ENCODE measurements at places on chromosomes 13 and 19.

DNA sequence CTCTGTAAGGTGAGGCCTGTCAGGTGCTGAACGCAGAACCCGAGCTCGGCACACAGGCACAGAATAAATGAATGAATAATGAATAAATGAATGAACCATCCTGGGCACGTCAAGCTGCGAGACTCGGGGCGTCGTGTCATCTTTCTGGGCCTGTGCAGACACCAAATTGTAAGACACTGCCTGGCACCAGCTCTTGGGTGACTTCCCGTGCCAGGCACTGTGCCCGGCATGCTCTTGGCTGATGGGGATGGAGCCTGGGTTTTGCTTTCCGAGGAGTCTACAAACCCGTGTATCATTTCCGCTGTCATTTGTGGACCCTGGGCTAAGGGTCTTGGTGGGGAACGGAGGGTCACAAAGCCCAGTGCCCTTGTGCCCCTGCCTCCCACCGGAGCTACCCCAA lies 43.9 kb downstream of the CELF5 start:
- DNase-seq, result peak; percentile 32

GRCh38 chr13:21324803-21325202 lies 134.3 kb downstream of the ZDHHC20 start:
- no peak for DNase-seq

GRCh38 chr19:33286899-33287298 lies 15.4 kb downstream of the CEBPA start:
- no peak for DNase-seq

- no peak for DNase-seq
Observed at GRCh38 chr13:110306340-110306959, 507 bp downstream of the COL4A1 start.

GRCh38 chr13:80727321-80727975 lies 386.5 kb upstream of the SPRY2 start:
- no peak for DNase-seq

DNA sequence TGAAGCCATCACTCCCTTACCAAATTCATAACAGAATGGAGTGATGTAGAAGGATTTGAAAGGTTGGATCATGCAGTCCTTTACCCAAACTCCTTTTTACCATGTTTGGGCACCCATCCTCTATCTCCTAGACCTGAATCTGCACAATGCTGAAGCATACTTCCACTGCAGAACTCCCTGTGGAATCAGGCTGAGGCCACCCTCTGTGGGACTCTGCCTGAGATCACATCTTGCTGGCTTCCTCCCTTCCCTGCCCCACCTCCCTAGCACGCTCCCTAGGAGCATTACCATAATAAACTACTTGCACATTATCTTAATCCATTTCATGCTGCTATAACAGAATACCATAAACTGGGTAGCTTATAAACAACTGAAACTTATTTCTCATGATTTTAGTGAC lies 68.4 kb upstream of the VSTM2B start:
- DNase-seq, result no peak

DNA sequence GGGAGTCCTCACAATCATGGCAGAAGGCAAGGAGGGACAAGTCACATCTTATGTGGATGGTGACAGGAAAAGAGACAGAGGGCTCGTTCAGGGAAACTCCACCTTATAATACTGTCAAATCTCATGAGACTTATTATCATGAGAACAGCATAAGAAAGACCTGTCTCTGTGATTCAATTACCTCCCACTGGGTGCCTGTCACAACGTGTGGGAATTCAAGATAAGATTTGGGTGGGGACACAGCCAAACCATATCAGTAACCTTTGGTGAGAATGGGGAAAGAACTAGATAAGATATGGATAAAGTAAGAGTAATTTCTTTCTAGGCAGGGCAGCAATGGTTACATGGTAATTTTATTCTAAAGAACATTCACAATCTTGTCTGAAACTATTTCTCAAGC lies 344.9 kb upstream of the KLF12 start:
- DNase-seq, result no peak

- DNase-seq, result peak; percentile 90
Observed at GRCh38 chr19:53196777-53197396, 3.7 kb upstream of the ZNF665 start.

- DNase-seq, result no peak
Observed at GRCh38 chr13:42706286-42706685, 75.1 kb upstream of the FAM216B start.

GRCh38 chr19:16703677-16704076 lies 16.0 kb upstream of the NWD1 start:
- no peak for DNase-seq

DNA sequence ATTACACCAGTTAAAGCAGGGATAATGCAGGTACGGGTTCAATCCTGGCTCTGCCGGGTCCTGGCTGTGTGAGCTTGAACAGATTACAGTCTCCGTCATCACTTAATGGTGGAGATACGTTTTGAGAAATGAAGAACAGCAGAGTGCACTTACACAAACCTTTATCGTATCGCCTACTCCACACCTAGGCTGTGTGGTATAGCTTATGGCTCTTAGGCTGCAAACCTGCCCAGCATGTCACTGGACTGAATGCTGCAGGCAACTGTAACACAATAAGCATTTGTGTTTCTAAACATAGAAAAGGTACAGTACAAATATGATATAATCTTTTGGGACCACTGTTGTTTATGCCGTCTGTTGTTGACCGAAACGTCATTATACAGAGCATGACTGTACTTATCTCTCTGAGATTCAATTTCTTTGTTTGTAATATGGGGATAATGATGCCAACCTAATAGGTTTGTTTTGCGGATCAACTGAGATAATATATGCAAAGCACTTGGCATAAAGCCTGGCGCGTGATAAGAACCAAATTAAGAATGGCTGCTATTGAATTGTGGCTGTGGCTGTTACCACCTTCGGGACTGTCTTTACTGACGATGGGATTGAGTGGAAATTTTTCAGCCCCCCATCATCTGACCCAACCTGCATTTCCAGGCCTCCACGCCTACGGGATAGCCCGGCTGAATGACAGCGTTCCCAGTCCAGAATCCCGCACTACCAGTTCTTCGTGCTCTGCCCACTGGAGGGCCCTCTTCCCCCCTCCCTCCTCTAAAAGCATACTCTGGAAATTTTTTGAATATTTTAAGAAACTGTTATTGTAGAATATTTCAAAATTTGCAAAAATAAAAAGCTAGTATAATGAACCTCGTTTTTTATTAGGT lies 11.2 kb downstream of the KRTDAP start:
- no peak for DNase-seq

DNA sequence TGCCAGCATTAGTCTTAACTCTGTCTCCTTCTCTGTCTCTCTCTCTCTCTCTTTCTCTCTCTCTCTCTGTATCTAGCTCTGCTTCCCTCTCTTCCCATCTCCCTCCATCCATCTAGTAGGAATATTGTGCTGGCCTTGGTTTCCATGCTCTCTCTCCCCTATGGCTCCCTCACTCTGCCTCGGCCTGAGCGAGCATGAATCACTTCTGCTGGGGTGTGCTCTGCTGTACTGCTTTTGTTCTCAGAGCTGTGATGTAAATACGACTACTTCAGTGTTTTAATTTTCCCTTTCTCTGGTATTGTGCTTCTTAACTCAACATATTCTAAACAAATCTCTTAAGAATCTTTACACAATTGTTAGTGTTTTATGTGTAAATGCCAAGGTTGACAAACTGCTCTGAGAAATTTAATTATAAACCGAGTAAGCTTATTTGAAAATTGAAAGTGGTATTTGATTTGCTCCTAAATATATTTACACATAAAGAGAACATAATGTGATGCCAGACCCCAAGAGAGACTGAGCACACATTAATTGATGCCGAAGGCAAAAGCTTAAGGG lies 211.5 kb upstream of the KL start:
- no peak for DNase-seq

GRCh38 chr19:56145698-56146097 lies 4.6 kb downstream of the ZNF444 start:
- no peak for DNase-seq

DNA sequence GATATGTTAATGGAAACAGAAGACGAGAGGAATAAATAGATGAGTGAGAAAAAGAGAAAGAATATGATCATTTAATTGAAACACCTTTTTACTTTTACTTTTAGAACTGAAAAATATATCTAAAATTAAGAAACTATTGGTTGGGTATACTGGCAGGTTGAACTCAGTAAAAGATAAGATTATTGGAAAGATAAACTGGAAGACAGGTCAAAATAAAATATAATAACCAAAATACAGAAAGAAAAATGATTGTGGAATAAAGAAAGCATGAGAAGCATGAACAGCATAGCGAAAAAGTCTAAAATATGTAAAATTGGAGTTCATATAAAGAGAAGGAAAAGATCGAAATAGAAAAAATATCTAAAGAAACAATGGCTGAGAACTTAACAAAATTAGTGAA lies 242.2 kb upstream of the MIR17HG start:
- no peak for DNase-seq

DNA sequence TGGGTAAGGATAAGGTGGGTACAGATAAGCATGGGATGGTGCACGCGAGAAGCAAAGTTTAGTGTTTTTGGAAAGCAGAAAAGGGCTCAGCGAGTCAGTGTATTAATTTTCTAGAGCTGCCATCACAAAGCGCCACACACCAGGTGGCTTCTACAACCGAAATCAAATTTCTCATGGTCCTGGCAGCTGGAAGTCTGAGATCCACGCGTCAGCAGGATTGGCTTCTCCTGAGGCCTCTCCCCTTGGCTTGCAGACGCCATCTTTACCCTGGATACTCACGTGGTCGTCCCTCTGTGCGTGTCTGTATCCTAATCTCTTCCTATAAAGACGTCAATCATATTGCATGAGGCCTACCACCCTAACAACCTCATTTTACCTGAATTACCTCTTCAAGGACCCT lies 51.5 kb upstream of the USP29 start:
- DNase-seq, result no peak

- no peak for DNase-seq
Observed at GRCh38 chr13:23567906-23568460, 2.2 kb upstream of the TNFRSF19 start.

DNA sequence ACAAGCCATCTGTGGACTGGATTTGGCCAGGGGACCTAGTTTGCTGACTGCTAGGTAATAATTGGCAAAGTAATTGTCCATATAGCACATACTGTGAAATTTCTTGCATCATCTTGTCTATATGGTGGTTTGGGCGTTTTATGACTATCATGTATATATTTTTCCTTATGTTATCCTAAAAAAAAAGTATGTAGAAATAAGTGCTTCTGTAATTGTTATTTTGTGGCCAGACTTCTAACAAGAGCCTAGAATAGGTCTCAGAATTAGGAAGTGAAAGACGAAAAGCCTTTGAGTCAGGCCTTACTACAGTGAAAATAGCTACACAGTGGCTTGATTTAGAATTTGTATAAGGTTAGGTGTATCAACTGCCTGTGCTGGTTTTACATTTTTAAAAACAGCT lies 4.2 kb downstream of the FNDC3A start:
- no peak for DNase-seq

GRCh38 chr13:51148952-51149573 lies 38.0 kb upstream of the C13orf42 start:
- peak; percentile 73 for DNase-seq

GRCh38 chr13:111304041-111304544 lies 16.3 kb upstream of the TEX29 start:
- no peak for DNase-seq

GRCh38 chr19:44025217-44025936 lies at the start of gene ZNF222:
Gene ZNF222 (plus strand): TSS chr19:44025379. CDS start chr19:44025437, 58 bp downstream.
- peak; percentile 70 for DNase-seq

DNA sequence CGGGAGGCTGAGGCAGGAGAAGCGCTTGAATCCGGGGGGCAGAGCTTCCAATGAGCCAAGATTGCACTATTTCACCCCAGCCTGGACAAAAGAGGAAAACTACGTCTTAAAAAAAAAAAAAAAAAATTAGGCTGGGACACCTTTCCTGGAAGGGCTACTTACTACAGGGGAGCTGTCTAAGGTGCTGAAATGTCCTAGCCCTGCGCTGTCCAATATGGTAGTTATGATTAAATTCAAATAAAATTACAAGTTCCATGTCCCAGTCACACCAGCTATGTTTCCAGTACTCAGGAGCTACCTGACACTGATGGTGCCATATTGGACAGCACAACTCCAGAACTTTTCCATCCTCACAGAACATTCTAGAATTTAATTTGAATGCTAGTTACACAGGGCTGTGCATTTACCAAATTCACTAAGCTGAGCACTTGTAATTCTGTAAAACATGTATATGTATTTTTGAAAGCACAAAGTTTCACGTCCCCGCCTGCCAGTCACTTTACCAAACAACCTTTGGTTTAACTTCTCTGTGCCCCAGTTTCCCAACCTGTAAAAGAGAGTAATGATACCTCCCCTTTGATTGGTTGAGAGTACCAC lies 9.2 kb upstream of the ZSCAN22 start:
- no peak for DNase-seq

GRCh38 chr13:28550091-28550490 lies 55.2 kb upstream of the FLT1 start:
- no peak for DNase-seq

DNA sequence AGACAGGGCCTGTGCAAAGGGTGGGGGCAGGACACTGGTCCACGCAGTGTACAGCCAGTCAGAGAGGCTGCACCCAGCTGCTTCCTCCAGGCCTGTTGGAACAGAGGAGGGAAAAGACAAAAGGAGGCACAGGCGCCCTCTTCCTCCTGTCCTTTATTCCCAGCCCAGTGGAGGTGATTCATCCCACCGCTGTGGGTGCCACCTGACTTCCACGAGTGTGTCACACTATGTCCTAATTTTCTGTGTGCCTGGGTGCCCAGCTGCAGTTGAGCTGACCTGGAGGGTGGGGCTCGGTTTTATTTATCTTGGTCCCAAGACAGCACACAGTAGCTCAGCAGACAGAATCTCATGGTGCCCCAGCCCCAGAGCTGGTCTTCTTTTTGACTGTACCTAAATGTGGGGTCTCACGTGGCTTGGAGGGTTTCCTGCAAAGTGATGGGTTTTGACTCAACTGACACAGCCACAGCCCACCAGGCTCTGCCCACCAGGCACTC lies 9.0 kb downstream of the EPS15L1 start:
- DNase-seq, result no peak

DNA sequence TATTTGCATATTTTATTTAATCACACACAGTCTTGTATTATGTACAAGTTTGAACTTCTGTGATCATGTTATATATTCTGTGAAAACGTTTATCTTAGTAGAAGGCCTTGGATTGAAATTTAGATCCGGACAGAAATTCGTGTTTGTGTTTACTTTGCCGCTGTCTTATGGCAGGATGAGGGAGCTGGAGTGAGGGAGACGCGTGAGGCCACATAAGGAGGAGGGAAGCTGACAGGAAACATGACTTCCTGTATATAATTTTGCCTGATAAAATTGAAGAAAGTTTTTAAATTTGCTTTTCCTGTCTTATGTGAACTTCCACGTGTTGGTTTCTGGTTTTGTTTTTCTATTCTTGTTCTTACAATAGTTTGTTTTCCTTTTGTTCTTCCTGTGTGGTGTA lies 200.2 kb downstream of the MTUS2 start:
- no peak for DNase-seq

DNA sequence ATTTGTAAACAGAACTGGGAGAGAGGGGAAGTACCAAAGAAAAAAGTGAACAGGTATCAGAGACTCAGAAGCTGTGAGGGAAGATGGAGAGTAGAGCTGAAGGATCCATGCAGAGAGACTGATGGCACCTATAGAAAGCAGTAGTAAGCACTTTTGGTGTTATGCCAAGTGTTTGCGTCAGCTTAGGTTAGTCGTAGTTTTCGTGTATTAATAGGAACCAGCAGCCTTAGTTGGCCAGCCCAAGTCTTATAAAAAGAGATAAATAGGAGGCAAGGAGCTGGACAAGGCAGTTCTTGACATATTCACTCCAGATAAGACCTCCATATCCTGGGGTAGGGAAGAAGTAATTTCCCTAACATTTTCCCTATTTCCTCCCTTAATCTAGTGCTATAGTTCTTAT lies 214.2 kb downstream of the OXGR1 start:
- DNase-seq, result no peak
